ENCODE measurements at places on chromosomes 2 and 18.

- DNase-seq = no peak
Observed at GRCh38 chr2:50746526-50746925, 285.4 kb downstream of the NRXN1 start.

DNA sequence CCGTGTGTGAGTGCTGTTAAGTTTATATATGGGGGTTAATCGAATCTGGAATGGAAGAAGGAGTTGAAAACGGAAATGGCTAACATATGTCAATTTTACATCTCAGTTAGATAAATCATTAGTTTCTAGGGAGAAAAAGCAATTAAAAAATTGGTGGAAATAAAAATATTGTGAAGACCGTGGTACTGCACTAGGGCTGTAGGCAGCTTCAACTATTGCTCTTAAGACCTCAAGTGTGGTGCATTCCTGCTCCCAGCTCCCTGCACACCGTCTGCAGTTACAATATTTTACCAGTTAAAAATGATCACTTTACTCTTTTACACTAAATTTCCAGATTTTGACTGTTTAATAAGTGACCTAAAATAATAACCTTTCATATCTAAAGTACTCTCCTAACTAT lies 977.3 kb upstream of the POU3F3 start:
- no peak for DNase-seq

GRCh38 chr2:166246901-166247300 lies 119.1 kb upstream of the SCN1A start:
- DNase-seq = no peak

- no peak for DNase-seq
Observed at GRCh38 chr2:126720638-126721037, 64.7 kb downstream of the GYPC start.

DNA sequence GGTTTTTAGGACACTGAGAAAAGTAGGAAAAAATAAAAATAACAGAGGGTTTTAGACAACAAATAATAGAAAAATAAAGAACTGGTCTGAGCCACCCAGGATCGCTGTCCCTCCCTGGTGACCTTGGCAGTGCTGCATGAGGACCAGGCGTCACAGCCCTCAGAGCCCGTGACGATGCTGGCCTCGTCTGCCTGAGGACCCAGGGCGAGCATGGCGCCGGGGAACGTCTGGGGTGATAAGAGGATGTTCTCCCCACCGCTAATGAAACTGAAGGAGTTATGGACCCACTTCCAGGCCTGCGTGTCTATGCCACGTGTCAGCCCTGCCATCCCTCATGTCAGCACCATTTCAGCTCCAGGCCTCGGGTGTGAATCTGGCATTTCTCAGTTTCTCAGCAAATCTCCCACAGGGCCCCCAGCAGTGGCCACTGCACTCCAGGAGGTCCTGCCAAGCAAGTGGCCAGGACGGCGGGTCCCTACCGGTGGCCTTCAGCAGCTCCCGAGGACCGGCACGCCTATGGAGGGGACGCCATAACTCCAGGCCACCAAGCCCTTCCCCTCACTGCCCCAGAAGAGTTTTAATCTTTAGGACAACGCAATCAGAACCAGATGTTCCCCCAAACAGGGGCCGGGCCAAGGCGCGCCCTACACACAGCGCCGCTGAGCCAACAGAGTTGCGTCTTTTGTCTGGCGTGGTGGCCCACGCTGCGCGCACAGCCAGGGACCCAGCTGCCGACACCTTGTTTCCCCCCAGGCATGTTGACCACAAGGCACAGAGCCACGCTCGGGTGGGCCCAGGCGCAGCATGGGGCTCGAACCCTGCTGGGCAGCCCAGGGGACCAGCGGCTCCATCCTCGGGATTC lies 179.7 kb downstream of the TWIST2 start:
- DNase-seq = no peak

- DNase-seq = no peak
Observed at GRCh38 chr2:121527009-121527682, 3.5 kb upstream of the RNU4ATAC start.

GRCh38 chr2:124024561-124025170 lies 421 bp upstream of the CNTNAP5 start:
- no peak for DNase-seq

DNA sequence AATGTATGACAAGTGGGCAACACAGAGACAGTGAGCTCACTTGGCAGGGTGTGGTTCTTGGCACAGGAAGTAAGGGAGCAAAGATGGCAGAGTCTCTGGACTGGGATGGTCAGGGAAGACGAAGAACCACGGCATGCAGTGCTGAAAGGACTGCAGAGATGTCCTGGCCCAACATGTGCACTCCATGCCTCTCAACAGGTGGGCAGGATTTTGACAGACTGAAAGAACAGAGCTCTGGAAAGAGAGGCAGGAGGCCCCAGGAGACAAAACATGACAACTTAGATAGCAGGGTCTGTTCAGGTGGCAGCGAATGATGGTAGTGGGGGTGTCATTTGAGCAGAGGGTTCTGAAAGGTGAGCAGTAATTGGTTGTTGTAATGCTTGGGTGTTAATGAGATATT lies 180.3 kb downstream of the FHOD3 start:
- no peak for DNase-seq

DNA sequence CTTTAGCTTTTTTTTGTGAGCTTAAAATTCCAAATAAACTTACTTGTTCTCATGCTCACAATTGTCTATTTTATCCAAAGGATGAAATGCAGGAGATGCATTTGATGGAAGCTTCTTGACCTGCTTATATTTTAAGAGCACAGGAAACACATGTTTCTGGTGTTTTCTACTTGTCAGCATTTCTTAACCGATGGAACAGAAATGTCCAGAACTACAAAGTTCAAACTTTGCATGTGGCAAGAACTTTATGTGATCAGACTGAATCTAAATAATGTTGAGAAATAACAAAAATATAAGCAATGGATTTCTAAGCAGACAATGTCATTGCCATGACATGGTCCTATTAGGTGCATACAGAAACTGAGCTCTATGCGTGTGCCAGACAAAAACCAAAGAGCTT lies 9.9 kb upstream of the CTLA4 start:
- DNase-seq = no peak

GRCh38 chr2:142725386-142725785 lies 152.1 kb upstream of the KYNU start:
- DNase-seq = no peak

DNA sequence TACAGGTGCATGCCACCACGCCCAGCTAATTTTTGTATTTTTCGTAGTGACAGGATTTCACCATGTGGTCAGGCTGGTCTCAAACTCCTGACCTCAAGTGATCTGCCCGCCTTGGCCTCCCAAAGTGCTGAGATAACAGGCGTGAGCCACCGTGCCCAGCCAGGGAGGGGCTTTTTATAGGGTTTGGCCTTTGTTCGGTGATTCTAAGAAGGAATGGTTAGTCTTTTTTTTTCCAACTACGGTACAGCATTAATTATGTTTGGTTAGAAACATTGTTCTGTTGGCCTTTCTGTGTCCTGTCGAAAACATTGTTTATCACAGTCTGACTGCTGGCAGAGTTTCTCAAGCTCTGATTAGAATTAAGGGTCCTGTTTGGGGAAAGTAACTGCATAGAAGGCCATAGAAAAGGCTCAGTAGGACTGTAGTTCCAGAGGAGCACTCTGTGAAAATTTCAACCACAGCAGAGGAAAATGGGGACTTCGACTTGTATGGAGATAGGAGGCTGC lies 19.3 kb upstream of the SMCHD1 start:
- DNase-seq = no peak

DNA sequence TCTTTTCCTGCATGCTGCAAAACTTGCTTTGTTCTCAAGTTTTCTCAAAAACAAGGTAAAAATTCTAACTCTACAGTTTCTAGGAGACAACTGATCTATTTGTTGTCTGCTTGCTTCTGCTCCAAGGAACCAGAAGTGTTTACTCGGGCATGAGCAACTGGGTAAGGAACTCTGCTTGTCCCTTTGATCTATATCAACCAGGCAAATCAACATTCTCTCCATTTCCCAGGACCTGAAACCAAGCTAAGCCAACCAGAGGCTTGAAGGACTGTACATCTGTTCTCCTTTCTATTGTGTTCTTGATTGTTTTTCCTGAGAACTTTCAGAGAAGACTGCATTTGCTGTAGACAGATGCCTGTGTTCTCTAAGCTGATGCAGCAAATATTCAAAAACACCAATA lies 335.0 kb upstream of the KCNH7 start:
- no peak for DNase-seq

- no peak for DNase-seq
Observed at GRCh38 chr2:97617911-97618310, 28.0 kb upstream of the COX5B start.

DNA sequence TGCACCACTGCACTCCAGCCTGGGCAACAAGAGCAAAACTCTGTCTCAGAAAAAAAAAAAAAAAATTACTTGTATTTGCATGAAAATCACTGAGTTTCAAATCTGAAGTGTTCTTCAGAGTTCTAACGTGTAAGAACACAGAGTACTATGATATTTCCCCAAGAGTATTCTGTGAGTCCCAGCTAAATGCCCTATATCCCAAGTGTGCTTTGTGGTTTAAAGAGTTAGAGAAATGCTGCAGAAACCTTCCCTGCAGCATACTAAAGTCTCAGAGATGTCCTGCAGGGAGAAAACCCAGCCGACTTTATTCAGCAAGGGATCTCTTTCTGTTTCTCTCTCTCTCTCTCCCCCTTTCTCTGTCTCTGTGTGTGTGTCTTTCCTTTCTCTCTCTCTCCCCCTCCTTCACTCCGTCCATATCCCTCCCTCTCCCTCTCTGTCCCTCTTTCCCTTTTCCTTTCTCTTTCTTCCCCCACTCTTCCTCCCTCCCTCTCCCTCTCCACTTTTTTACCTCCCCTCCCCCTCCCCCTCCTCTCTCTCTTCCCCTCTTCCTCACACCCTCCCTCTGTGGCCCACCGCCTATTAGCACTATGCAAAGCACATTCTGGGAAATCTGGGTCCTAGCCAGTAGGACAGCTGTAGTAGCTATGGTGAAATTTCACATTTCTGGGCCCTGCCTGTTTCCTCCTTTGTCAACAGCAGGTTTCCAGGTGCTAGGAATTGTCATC lies 54.2 kb downstream of the ACTR2 start:
- DNase-seq = no peak

DNA sequence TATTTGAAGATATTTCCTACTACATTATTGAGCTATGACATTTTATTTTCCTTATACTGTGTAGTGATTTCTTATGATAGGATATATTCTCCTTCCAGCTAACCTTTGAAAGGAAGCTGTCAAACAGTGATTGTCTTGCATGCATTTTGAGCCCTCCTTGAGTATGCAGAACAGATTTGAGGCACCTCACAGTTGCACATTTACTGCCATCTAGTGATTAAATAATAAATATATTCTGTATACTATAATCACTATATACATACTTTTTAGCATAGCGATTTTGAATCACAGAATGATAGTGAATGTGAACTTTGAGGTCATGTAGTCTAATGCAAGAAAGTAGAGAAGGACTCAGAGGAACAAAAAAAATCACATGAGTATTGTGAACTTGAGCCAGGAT lies 268.4 kb upstream of the CDH19 start:
- no peak for DNase-seq

DNA sequence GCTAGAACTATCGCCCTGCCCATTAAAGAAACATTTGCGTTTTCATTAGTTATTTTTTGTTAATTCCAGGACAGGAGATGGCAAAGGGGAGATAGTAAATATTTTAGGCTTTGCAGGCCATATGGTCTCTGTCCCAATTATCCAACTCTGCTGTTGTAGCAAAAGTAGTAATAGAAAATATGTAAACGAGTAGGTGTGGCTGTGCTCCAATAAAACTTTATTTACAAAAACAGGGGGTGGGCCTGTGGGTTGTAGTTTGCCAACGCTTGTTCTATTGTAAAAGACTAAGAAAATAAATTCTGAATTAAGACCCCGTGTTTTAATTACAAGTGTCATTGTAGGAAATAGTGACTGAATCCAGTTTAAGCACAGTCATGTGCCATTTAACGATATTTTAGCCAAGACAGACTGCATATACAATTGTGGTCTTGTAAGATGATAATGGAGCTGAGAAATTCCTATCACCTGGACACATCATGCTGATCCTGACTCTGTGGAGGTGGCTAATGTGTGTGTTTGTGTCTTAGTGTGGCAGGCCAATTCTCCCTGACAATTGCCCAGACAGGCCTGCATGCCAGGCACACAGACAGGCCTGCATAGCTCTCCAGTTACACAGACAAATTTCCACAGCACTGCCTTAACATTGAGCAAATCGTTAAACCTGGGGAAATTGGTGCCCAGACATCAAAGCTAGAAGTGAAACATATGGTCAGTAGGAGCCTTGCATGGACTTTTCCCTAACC lies 76.4 kb downstream of the SKA1 start:
- DNase-seq = no peak

- no peak for DNase-seq
Observed at GRCh38 chr2:53729143-53729762, 38.4 kb upstream of the CHAC2 start.

- no peak for DNase-seq
Observed at GRCh38 chr18:54284981-54285785, 15.9 kb downstream of the POLI start.

GRCh38 chr2:109644571-109645275 lies 30.6 kb downstream of the SOWAHC start:
- DNase-seq = no peak

GRCh38 chr18:33960417-33960816 lies 264.3 kb downstream of the NOL4 start:
- no peak for DNase-seq

- DNase-seq = no peak
Observed at GRCh38 chr2:29157131-29157530, 41.9 kb downstream of the CLIP4 start.

- no peak for DNase-seq
Observed at GRCh38 chr2:14263053-14263452, 369.5 kb upstream of the LRATD1 start.

DNA sequence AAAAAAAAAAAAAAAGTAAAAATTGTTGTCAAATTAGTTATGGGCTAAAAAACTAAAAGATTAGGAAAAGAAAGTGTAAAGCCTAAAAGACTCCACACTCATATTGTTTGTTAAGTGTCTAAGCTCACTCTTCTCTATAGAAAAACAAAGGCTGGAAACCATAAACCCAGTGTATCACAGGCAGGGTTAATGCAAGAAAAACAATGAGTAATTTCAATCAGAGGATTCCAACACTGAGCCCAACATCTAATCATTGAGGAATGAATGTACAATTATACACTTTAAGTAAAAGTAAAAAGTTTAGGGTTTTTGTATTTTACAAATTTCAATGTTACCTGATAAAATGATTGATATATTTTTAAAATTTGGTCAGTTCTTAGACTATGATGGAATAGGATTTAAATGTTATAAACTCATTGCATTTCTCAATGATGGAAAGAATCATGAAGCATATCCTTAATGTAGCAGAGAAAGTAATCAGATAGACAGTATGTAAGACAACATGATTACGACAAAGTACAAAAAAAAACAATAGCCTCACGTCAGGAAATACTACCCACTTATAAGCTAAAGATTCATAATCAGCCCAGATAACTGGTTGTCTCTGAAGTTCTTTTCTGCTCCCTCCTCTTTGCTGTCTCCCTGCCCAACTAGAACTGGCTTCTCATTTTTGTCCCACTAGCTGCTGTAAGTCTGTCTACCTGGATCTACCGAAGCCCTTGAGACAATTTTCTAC lies 44.5 kb upstream of the SP3 start:
- no peak for DNase-seq

GRCh38 chr2:187422282-187422681 lies 25.8 kb downstream of the CALCRL start:
- DNase-seq = no peak

- no peak for DNase-seq
Observed at GRCh38 chr2:180048251-180048650, 41.2 kb upstream of the CWC22 start.

Measured in stimulated activated CD8-positive, alpha-beta memory T cell treated with anti-CD3 and anti-CD28 coated beads, Interleukin-7, amount 100 ng/mL, for 24 hours (primary cell).